Right ventricle myocardium superior (tissue), 1 donor: ENCODE measurements at places on chromosomes 12 and 14.

DNA sequence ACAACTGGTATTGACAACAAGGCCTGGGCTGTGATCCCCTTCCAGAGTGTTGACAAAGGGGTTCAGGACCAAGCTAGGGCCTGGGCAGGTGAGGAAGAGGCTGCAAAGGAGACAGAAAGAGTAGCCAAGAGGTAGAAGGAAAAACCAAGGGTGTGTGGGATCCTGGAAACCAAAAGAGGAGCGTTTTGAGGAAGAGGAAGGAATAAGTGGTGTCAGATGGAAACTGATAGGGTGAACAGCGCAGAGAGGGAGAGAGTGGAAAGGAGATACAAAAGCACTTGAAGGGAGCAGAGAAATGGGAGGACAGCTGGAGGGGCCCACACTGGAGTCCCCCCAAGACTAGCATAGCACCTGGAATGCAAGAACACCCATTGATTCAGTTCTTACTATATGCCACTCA, 8.3 kb upstream of the HVCN1 start:
- DNase-seq, result no peak

- DNase-seq, result no peak
These were observed 471.7 kb downstream of the LRFN5 start for GRCh38 chr14:42078345-42078744.

DNA sequence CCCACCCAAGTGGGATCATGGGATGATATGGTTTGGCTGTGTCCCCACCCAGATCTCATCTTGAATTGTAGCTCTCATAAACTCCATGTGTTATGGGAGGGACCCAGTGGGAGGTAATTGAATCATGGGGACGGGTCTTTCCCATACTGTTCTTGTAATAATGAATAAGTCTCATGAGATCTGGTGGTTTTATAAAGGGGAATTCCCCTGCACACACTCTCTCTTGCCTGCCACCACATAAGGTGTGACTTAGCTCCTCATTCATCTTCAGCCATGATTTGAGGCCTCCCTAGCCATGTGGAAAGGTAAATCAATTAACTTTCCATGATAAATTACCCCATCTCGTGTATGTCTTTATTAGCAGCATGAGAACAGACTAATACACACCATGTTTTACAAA, 109.2 kb downstream of the IGF1 start:
- no peak for DNase-seq

DNA sequence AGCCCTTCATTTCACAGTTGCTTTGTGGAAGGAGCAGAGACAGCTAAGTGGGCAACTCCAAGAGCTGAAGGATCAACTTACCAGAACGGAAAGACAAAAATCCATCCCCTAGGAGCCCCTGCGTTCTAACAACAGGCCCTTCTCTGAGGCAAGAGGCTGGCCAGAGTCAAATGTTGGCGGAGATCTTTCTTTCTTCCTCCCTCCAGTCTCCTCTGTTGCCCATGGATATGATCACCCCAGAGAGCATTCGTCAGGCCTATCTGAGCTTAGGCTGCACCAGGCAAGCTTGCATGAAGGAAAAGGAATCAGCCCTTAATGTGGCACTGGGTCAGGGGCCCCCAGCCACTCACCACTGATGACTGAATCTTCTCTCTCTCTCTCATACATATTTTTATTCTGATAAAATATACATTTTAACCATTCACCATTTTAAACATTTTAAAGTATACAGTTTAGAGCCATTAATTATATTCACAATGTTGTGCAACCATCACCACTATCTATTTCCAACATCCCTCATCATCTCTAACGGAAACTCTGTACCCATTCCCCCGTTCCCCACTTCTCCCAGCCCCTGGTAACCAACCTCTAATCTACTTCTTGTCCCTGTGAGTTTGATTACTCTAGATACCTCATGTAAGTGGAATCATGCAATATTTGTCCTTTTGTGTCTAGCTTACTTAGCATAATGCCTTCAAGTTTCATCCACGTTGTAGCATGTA, 52.9 kb upstream of the CCND2 start:
- DNase-seq, result no peak
